ENCODE measurements at places on chromosomes 6 and 20.
A peak's percentile ranks its signal among the peaks of the same experiment; 100 is the strongest.

DNA sequence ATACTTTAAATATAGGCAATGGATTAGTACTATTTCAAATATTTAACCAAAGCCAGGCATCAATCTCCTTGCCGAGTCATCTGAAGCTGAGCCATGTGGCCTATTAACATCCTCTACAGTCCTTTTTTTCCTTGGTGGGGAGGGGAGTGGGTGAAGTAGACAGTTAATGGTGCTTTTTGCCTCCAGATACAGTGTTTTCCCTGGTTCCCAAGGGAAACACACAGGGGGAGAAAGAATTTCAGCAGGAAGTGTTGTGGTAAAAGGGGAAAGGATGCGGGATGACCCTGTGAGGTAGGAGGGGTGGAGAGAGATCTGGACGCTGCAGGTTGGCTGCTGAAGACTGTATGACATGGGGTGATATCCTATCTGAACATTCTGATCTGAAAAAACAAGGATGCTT, 9.6 kb downstream of the CLDN20 start:
- DNase-seq: peak; percentile 93

GRCh38 chr20:35134472-35134871, 12.7 kb downstream of the EDEM2 start:
- no peak for DNase-seq

GRCh38 chr6:27838945-27839625, 73.1 kb downstream of the OR2B2 start:
- peak; percentile 64 for DNase-seq

DNA sequence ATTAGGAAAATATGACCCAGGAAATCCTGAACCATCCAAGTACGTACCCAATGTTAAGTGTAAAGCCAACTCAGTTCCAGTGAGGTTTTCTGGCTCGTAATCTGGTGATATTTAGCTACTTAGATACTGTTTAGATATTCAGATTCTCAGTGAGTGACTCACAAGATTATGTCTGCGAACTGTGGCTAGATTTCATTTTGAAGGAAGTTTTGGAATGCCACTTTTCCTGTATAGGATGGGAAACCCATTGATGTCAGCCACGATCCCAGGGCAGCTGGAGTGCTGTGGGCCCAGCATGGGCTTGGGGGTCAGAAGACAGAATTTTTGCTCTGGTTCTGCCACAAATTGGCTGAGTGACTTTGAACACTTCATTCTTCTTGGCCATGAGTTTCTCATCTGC, 76.3 kb downstream of the TMEM170B start:
- no peak for DNase-seq

GRCh38 chr6:150876598-150876997, 11.1 kb downstream of the MTHFD1L start:
- DNase-seq: peak; percentile 82

DNA sequence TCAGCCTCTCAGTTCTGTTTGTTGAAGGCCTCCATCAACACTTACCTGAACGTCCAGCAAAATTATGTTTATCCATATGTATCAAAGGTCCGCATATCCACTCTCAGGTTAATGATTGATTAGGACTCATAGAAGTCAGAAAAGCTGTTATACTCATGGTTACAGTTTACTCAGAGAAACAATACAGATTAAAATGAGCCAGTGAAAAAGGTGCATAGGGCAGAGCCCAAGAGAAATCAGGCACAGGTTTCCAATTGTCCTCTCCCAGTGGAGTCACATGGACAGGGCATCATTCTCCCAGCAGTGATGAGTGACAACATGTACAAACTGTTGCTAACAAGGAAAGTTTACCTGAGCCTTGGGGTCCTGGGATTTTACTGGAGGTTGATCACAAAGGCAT, 36.2 kb downstream of the THEMIS start:
- no peak for DNase-seq

DNA sequence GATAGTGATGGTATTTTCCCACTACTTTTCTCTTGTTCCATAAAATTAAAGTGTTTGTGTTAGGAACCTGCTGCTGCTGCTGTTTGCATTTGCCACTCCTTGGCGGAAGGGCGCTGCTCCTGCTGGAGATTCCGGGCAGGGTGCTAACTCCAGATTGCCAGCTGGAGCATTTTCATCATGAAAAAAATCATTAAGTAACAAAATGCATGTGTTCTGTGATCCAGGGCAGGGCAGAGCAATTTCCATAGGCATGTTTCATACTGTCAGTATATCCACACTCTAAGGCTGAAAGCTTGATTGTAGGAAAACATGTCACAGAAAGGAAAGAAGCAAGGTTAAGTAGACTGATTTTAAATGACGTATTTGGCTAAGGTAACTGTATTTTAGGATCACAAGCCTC, 24.0 kb downstream of the PBOV1 start:
- DNase-seq: peak; percentile 34

GRCh38 chr6:87341899-87342298, 2.7 kb upstream of the C6orf163 start:
- DNase-seq: no peak

DNA sequence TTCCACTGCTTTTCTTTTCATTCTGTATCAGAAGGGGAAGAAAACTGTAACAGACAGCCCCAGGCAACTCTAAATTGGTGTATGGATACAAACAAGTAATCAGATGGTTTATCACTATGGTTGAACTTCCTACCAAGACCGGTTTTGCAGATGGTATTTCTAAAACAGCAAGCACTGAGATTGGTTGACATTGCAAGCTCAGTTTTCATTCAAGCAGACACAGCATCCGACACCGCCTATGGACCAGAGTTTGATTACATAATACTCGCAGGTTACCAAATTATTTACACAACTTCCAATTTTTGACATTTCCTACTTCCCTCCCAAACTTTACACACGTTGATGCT, 209.9 kb downstream of the ALDH8A1 start:
- DNase-seq: no peak

GRCh38 chr20:42313704-42314103, 695.5 kb upstream of the CHD6 start:
- DNase-seq: no peak

DNA sequence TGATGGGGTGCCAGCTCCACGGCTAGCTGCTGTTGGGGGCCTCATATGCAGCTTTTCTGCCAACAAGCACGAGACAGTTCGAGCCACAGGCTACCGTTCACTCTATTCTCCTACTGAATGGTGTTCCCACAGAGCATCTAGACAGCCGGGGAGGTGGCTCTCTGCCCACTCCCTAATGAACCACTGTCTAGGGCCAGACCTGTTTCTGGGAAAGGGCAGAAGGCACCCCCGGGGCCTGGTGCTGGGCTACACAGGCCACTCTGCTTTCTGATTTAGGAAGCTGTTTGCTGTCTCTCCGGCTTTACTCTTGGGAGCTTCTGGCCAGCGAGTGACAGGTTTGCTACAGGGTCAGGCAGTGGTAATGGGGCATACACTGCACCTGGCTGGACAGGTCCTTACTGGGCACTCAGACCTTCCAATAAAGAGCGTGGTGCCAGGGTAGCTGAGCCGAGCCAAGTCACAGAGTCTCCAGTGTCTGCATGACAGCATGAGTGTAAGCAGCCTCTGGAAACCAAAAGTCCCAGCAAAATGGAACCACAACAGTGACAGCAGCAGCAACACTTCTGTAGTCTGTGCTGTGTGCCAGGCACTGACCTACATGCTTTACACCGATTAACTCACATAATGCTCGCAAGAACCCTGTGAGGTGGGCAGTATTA, 8.4 kb downstream of the CCDC167 start:
- no peak for DNase-seq

DNA sequence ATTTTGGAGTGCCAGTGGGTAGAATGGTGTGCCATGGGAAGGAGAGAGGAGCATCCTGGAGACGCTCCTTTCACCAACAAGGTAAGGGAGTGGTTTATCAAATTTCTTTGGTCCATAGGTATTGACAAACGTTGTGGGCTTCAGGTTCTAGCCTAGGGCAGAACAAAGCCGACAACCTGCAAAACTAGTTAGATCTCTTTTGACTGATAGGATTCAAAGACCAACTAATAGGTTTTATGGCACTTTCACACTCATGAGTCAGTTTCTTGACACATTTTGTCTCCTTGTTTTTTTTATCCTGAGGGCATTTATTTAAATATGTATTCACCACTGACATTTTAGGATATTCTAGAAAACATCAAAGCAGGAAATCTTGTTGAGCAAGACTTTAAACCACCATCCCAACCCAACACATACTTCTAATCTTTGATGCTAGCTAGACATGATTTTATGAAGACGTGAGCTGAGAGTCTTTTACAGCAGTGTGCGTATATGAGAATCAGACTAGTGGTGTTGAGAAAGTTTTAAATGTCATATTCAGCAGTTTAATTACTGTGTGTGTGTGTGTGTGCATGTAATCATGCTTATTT, 370.4 kb upstream of the HSF2 start:
- no peak for DNase-seq

DNA sequence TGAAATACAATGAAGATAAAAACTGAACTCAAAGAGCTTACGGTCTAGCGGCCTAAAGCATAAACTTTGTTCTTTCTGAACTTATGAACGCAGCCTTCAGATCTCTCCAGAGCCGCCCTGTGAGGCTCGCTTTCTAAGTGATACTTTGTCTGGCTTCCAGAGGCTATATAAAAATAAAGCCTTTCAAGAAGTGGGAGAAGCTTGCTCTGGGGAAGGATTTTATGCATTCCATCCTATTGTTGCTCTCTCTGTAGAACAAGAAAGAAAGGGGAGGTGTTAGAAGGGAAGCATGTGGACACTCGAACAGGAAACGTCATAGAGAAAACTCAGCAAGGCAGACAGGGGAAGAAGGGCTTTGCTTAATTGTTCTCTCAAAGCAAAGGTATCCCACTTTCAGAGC, 77.0 kb downstream of the TBX18 start:
- DNase-seq: peak; percentile 44
